Activated T-cell treated with anti-CD3 and anti-CD28 coated beads, Interleukin-2, amount 50 U/mL, for 72 hours (primary cell): ENCODE measurements at places on chromosomes 7 and 10.
A peak's percentile ranks its signal among the peaks of the same experiment; 100 is the strongest.

GRCh38 chr7:139720705-139721231, 57.0 kb downstream of the HIPK2 start:
- H3K4me1 ChIP-seq = peaks cover 27% of the 10 kb centered on the region
- H3K4me3 ChIP-seq = no peak overlapping the region
- H3K36me3 ChIP-seq = peaks cover 3% of the 10 kb centered on the region
- peak; percentile 15 for DNase-seq
- H3K27me3 ChIP-seq = no peaks in the 10 kb centered on the region
- H3K27ac ChIP-seq = no peak overlapping the region

GRCh38 chr10:113880236-113880635, 25.8 kb downstream of the NHLRC2 start:
- H3K36me3 ChIP-seq = peaks cover 13% of the 10 kb centered on the region
- no peak for DNase-seq
- no peak overlapping the region for H3K27ac ChIP-seq
- peaks cover 17% of the 10 kb centered on the region for H3K4me1 ChIP-seq

DNA sequence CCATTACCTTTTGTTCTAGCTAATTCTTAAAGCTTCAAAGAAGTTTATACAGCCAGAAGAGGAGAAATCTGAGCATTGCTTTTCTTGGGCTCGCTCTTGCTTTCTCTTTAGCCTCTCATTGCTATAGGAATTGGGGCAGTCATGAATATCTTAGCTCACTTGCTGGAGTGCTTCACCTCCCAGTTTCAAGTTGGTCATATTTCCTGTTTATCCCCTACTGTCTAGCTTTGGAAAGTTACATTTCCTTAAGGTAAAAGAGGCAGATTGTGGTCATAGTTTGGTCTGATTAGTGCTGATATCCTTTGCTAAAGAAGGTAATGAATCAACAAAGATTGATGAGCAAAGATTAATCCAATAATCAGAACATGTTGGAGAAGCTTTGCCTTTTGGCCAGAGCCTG, 77.7 kb upstream of the GLI3 start:
- H3K36me3 ChIP-seq = peaks cover 7% of the 10 kb centered on the region
- no peak overlapping the region for H3K4me3 ChIP-seq
- H3K4me1 ChIP-seq = no peaks in the 10 kb centered on the region
- H3K27ac ChIP-seq = no peak overlapping the region
- no peak for DNase-seq

- DNase-seq = no peak
- no peaks in the 10 kb centered on the region for H3K27me3 ChIP-seq
- peaks cover 4% of the 10 kb centered on the region for H3K4me1 ChIP-seq
- no peak overlapping the region for H3K4me3 ChIP-seq
- H3K27ac ChIP-seq = no peak overlapping the region
Observed at GRCh38 chr10:42827201-42827600, 44.6 kb downstream of the BMS1 start.

DNA sequence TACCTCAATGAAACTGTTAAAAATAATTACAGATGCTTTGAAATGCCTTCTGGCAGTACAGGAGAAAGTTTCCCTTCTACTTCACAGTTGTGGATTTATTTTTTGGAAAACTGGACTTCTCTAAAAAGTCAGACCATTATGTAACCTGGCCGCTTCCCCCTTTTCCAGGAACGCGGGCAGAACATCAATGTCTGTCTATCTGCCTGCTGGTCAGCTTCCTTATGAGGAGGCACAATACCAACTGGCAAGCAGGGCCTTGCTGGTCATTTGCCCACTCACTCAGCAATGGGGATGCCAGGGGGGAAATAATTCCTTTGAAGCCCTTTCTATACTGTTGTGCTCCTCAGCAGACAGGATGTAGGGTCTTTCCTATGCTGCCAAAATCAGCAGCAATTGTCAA, 22.5 kb upstream of the ADRB1 start:
- peaks cover 27% of the 10 kb centered on the region for H3K4me1 ChIP-seq
- peaks cover 38% of the 10 kb centered on the region for H3K27me3 ChIP-seq
- no peak overlapping the region for H3K27ac ChIP-seq
- H3K4me3 ChIP-seq = no peak overlapping the region
- DNase-seq = no peak
- H3K36me3 ChIP-seq = no peaks in the 10 kb centered on the region

- H3K27ac ChIP-seq = no peak overlapping the region
- H3K4me3 ChIP-seq = no peak overlapping the region
- H3K27me3 ChIP-seq = peaks cover 16% of the 10 kb centered on the region
- H3K4me1 ChIP-seq = no peaks in the 10 kb centered on the region
- no peak for DNase-seq
- no peaks in the 10 kb centered on the region for H3K36me3 ChIP-seq
Observed at GRCh38 chr7:20320322-20320721, 10.4 kb upstream of the ITGB8 start.

DNA sequence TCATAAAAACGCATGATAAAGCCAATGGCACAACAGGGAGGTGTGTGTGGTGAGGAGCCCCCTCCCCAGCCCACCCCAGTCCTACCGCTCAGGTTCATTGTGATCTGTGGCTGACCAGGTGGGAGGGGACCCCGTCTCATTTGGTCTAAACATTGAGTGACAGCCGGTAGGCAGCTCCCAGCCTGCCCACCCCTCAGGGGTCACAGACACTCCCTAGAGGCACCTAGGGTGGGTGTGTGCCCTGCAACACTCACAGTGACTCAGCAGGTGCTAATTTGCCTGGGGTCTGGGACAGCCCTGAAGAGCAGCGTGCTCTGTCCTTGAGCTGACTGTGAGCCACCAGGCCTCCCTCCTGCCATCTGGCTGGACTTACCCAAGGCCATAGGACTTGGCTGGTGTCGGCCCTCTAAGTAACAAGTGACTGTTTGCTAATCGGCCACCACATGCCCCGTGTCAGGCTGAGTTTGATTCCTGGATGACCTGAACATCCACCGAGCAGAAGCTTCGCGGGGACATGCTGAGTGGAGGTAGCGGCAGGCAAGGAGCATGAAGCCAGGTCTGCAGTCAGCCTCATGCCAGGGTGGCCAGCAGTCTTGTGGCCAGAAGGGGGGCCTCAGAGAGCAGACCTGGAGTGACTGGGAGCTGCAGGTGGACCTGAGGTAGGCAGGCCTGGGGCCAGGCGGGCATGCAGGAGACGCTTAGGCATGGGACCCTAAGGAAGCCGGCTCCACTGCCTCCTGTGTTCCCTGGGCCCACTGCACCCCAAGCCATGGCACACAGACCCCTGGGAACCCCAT, 282.3 kb upstream of the SHH start:
- H3K27me3 ChIP-seq = peaks cover 6% of the 10 kb centered on the region
- no peaks in the 10 kb centered on the region for H3K36me3 ChIP-seq
- H3K4me1 ChIP-seq = peaks cover 29% of the 10 kb centered on the region
- no peak for DNase-seq
- no peak overlapping the region for H3K27ac ChIP-seq

- no peaks in the 10 kb centered on the region for H3K27me3 ChIP-seq
- H3K36me3 ChIP-seq = no peaks in the 10 kb centered on the region
- no peak overlapping the region for H3K4me3 ChIP-seq
- H3K27ac ChIP-seq = no peak overlapping the region
Observed at GRCh38 chr7:142460402-142461117, 202.7 kb upstream of the PRSS58 start.

DNA sequence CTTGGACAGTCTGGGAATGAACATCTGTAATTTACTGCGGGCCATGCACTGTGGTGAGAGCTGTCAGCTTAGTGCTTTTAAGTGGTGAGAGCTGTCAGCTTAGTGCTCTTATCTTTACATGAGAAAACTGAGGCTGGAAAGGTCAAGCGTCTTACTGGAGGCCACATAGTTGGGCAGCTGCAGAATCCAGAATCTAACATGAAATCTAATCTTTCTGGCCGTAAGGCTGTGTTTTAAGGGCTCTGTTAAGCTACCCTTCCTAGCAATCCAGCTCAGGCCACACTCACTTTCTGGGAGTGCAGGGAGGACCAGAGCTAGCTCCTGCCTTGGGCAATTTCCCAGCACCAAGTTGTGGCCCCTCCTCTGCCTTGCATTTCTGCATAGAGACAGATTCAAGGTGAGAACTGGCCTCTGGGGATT, 70.2 kb downstream of the SORCS3 start:
- H3K27ac ChIP-seq = no peak overlapping the region
- no peaks in the 10 kb centered on the region for H3K36me3 ChIP-seq
- H3K4me1 ChIP-seq = no peaks in the 10 kb centered on the region
- H3K4me3 ChIP-seq = no peak overlapping the region
- peaks cover 15% of the 10 kb centered on the region for H3K27me3 ChIP-seq
